Forelimb muscle (tissue), 1 donor: ENCODE measurements at places on chromosomes 5 and 9.

DNA sequence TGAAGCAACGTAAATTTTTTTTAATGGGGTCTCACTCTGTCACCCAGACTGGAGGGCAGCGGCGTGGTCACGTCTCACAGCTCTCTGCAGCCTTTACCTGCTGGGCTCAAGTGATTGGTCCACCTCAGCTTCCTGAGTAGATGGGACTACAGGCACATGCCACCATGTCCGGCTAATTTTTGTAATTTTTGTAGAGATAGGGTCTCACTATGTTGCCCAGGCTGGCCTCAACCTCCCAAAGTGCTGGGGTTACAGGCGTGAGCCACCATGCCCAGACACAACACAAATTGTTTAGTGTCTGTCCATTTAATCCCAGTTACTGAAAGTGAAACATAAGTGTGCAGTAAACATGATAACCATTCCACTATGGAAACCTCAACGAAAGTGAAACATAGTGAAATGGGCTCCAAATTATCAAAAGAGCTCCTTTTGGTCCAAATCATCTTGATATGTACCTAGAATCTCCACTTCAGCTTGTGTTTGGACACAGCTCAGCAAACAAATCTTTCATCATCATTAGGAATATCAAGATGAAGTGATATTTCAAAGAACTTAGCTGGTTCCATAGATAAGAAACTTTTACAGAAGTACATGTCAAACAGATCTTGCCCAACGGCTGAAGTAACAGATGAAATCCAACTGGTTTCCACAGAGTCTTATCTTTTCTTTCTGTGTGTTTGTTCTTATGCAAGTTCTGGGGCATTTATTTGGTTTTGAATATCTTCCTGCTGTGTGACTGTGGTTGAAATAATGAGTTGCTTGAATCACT lies 41.2 kb upstream of the PLPP1 start:
- DNase-seq, result no peak

DNA sequence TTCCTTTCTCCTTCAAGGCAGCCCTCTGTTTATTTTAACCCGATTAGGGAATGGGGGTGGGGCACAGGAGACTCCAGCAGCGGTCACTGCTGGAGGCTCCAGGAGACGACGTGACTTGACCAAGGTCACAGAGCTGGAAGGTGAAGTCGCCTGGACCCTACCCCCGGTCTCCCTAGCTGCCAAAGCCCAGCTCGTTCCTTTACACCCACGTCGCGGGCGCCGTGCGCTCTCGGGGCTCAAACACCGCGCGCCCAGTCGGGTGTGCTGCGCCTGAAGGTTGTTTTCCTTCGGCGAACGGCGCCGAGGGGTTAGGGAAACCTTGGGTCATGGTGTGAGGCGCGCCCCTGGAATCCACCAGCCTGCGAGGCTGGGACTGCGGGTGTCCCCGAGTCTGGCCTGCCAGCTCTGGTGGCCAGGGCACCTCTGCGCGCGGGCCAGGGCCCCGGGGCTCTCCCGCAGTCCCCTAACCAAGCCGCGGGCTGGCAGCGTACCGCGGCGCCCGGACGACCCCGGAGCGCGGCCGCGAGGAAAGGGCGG lies 747 bp upstream of the UNC5A start:
- no peak for DNase-seq

DNA sequence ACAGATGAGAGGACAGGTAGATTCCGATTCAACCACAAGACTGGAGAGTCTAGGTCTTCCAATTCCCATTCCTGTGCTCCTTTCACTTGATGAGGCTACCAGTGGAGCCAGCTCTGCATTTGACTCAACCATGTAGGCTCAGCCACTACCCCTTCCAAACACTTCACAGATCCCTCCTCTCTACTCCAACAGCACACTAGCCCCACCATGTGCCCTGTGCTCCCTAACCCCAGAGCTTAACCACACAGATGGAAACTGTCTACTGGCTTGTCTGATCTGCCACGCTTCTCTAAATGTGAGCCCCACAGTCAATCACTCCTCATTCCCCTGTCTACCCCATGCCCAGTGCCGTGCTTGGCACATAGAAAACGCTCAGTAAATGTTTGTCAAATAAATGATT lies 508.2 kb downstream of the CDK5RAP2 start:
- DNase-seq, result no peak

GRCh38 chr9:135357863-135358551 lies 121.6 kb upstream of the PPP1R26 start:
- DNase-seq, result no peak

GRCh38 chr9:132995879-132996278 lies 17.4 kb downstream of the GFI1B start:
- no peak for DNase-seq
